ENCODE measurements at places on chromosomes 6 and 20. TPM values are rescaled to one million over a fixed set of nuclear protein-coding genes. Genes with fewer than 3 reads are reported as not detected.

HIVEP2 gene
- 14.4 TPM for total RNA-seq

KCNK15 gene
- total RNA-seq: 0.25 TPM

GRCh38 chr20:14245368-14245970 is 91.9 kb downstream of the FLRT3 start:
- DNase-seq: no peak

- no peak for DNase-seq
These were observed 609 bp downstream of the L3MBTL1 start for GRCh38 chr20:43508106-43508505.

- no peak for DNase-seq
These were observed 42.8 kb downstream of the GPR6 start for GRCh38 chr6:110020888-110021287.

DNA sequence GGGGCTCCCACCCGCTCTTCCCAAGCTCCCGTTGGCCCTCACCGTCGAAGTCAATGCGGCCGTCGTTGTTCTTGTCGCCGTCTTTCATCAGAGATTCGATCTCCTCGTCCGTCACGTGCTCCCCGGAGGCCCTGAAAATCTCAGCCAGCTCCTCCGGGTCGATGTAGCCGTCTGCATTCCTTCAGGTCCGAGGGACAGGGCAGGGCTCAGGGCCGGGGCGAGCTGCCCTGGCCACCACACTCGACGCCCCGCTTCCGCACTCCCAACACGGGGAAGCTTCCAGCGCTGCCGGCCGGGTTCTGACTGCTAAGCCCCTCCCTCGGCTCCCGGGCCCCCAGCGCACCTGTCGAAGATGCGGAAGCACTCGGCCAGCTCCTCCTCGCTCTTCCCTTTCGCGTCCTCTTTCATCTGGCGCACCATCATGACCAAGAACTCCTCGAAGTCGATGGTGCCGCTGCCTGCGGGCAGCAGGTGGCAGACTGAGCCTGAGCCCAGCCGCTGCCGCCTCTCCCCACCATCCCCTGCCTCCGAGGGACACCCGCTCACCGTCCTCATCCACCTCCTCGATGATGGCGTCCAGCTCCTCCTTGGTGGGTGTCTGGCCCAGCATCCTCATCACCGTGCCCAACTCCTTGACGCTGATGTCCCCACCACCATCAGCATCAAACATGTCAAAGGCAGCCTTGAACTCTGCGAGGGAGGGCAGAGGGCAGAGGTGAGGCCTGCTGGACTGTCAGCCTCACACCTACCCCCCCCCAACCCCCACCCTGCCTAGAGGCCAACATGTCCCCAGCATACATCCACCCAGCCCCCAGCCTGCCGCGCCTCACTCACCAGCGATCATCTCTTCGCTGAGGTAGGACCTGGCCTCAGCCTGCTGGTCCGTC is 2.9 kb downstream of the TNNC2 start:
- DNase-seq: peak; percentile 68

GRCh38 chr6:123803504-123804013 is at the start of gene NKAIN2:
Gene NKAIN2, plus strand, starts transcription at chr6:123803865.
- DNase-seq: no peak

DNA sequence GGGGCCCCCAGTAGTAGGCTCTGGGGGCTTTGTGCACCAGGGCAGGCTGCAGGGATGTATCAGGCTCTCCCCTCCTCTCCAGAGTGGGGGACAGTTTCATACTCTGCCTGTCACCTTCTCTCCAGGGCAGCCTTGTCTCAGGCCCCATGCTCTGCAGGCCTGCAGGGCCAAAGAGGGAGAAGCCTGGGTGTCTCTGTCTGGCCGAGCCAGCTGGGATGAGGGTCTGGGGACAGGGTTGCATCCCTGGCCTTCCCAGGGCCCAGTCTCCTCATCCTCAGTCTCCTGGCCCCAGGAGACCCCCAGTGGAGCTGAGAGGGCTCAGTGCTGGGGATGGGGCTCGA is 14.8 kb upstream of the IP6K3 start:
- DNase-seq: no peak

GRCh38 chr6:72716916-72717315 is 95.1 kb downstream of the KCNQ5 start:
- no peak for DNase-seq

- no peak for DNase-seq
These were observed 108.3 kb upstream of the PHACTR1 start for GRCh38 chr6:12608016-12608860.
